Activated CD8-positive, alpha-beta memory T cell treated with anti-CD3 and anti-CD28 coated beads for 1 hour (primary cell): ENCODE measurements at places on chromosomes 4 and X.

GRCh38 chr4:186104114-186104889 is at the start of gene FAM149A:
Gene FAM149A, plus strand, starts transcription at chr4:186104704.
- DNase-seq = no peak

GRCh38 chr4:160880180-160880579 is 1283.6 kb downstream of the FSTL5 start:
- no peak for DNase-seq

- DNase-seq = peak; percentile 33
These were observed 210.0 kb upstream of the STK26 start for GRCh38 chrX:131812847-131813825.

DNA sequence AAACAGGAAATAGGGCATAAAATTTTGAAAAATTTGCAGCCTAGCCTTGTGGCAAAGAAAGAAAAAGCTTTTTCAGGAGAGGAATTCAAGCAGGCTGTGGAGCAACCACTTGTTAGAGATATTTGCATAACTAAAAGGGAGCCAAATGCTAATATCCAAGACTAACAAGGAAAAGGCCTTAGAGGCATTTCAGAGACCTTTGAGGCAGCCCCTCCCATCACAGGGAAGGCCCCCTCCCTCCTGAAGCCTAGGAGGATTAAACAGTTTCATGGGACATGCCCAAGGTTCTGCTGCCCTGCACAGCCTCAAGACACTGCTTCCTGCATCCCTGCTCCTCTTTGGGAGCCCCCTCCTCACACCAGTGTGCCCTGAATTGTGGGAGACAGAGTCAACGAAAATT is 275.4 kb upstream of the SFRP2 start:
- no peak for DNase-seq

- no peak for DNase-seq
These were observed 10.8 kb downstream of the CTAG1A start for GRCh38 chrX:154595559-154596249.

DNA sequence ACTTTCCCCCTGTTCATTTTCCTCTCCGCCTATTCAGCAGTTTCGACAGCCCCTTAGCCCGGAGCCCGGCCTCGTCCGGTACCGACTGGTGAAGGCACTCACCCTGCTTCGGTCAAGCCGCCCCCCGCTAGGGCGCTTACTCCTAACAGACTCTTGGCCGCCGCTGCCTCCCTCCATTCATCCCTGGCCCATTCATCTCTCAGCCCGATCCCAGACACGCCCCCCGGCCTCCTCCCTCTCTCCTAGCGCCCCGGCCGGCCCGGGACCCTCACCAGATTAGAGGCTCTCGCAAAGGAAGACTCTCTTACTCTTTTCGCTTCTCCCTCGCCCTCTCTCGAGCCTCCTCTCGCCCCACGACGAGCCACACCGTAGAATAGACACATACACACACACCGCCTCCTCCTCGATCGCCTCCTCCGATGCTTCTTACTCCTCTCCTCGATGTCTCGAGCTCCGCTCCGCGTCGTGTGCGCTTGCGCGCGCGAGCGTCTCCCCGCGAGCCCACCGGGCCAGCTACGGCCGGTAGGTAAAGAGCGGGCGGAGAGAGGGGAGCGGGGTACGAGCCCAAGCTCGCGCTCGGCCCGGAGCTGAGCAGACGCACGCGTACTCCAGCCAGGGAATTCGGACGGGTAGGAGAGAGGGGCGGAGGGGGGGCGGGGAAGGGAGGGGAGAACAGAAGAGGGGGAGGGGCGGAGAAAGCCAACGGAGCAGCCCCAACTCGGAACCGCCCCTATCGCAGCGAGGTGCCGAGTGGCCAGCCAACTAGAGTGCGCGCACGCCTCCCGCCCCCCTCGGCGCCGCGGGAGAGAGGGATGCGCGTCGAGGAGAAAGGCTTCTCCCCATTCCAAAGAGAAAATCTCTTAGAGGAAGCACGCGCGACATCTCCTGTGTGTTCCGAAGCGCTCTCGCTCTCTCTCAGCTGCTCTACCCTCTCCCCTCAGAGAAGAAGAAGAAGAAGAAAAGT is at the start of gene WNK3:
Gene WNK3, minus strand, starts transcription at position 633 of the 964 bp plus-strand sequence.
- no peak for DNase-seq

DNA sequence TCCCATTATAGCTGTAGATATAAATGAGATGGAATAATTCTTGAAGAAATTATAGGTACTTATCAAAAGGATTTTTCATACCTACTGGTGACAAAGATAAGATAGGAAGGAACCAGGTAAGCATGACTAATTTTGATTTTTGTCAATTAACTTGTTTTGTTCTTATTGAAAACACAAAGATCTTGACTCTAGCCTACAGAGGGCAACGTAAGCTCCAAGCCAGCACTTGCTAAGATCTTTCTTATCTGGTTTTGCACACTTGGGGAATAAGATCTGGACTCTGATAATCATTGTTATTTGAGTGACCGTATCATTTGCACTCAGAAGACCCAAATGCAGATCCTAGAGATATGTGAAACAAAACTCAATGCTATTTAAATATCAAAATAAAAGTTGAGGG is 223.4 kb downstream of the VEGFC start:
- DNase-seq = no peak

DNA sequence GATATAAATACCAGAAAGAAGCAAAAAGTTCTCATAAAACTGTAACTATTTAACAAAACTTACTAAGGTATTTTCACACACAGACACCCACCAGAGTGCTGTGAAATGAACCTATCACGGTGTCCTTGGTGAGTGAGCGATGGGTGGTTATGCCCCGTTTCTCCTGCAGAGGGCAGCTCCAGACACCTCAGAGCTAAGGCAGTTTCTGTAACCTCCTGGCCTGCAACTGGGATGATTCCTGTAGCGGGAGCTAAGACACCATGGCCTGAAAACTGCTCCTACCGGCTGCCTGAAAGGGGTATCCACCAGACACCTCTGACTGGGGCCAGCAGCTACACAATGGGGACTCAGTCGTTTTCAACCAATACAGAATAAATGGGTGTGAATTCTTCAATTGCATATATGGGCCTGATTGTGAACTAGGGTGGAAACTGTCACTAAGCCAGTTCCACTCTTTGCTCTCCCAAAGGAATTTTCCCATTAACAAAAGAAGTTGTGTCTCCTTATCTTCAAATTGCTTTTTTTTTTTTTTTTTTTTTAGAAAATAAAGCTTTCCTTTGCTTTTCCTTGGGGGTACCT is 2375.8 kb upstream of the TENM3 start:
- DNase-seq = no peak

DNA sequence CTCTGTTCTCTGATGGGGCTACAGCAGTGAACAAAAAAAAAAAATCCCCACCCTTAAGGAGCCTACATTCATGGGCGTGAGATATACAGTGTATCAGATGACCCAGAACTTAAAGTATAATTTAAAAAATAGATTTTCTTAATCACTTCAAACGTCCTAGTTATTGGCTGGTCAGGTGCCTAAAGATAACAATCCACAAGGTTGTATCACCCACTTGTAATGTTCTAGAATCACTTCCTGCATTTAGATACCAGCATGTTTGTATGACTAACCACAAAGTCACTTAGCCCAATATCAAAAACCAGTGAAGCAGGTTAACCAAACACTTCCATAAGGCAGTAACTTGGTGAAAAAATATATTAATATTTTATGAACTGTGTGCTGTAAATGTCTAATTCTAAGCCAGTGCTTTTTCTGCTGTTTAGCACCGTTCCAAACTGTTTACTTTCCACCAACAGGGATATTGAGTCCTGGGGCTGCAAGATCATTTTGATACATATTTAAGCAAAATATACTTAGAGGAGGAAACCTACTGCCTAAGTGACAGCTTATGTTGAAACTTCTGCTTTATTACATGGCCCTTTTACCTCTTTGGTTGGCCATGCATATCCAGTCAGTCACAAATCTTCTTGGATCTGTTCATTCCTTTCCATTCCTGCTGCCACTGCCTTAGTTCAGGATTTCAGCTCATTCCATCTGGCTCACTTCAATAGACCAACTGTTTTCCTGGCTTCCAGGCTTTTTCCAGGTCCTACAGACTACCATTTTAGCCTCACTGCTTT is 43.3 kb downstream of the CD40LG start:
- no peak for DNase-seq

GRCh38 chr4:94588896-94589693 is 137.4 kb downstream of the PDLIM5 start:
- DNase-seq = no peak

DNA sequence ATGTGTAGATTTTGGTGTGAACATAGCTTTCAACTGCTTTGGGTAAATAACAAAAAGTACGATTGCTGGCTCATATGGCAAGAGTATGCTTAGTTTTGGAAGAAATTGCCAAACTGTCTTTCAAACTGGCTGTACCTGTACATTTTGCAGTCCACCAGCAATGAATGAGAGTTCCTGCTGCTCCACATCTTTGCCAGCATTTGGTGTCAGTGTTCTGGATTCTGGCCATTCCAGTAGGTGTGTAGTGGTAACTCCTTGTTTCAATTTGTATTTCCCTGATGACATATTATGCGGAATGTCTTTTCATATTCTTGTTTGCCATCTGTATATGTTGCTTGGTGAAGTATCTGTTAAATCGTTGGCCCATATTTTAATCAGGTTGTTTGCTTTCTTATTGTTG is 20.6 kb upstream of the ALB start:
- no peak for DNase-seq

GRCh38 chr4:95049551-95050233 is 291.9 kb downstream of the BMPR1B start:
- DNase-seq = no peak

- no peak for DNase-seq
These were observed 25.1 kb downstream of the SMIM31 start for GRCh38 chr4:164779080-164779479.

- DNase-seq = no peak
These were observed 464.6 kb downstream of the IL15 start for GRCh38 chr4:142100941-142101340.

- no peak for DNase-seq
These were observed 160.9 kb downstream of the AFAP1 start for GRCh38 chr4:7778510-7779431.

DNA sequence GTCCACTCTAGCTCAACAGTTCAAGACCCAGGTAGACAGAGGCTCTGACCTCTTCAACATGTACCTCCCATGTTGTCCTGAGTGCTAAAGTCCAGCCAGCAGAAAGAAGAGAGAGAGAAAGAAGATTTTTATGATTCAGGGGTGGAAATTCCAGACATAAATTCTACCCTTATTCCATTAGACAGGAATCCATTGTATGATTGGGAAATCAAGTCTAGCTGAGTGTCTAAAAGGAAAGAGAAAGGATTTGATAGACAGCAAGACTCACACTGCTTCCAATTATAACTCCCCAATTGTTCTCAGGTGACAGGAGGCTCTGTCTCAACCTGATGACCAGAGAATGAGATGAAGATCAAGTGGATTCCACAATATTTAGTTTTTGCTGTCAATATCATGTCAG is 27.9 kb upstream of the PGM2 start:
- DNase-seq = no peak

DNA sequence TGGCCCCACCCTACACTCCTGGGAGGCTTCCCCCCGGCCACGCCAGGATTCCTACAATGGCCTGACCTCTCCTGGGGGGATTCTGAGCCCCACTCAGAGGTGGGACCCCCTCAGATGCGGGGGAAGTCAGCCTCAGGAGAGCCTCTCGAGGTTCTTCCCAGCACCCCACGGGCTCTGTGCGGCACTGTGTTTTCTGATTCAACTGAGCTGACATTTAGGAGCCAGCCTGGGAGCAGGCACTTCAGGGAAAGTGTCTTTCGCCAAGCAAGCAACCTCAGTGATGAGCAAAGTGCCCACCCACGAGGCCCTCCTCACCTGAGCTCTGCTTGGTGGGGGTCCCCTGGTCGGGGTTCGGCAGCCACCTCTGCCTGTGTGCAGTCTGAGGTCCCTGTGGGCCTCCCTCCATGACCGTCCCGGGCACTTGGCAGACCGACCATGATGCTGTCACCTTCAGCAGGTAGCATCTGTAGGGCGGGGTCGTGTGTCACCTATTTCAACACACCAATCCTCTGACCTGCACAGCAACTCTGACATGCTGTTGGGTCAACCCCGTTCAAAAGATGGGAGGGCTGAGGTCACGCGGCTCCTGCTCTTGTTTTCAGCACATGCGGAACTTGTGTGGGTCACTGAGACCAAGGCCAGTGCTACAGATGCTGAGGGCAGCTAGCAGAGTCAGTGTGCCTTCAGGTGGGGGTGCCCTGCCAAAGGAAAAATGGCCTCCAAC is 46.2 kb downstream of the ADRA2C start:
- DNase-seq = no peak

- no peak for DNase-seq
These were observed 639.7 kb downstream of the TRIML1 start for GRCh38 chr4:188778905-188779304.

GRCh38 chrX:94908648-94909047 is 1234.6 kb downstream of the FAM133A start:
- no peak for DNase-seq

- DNase-seq = no peak
These were observed 16.1 kb downstream of the NSG1 start for GRCh38 chr4:4402966-4403365.

- no peak for DNase-seq
These were observed 147.5 kb downstream of the TSPAN5 start for GRCh38 chr4:98510757-98511517.

DNA sequence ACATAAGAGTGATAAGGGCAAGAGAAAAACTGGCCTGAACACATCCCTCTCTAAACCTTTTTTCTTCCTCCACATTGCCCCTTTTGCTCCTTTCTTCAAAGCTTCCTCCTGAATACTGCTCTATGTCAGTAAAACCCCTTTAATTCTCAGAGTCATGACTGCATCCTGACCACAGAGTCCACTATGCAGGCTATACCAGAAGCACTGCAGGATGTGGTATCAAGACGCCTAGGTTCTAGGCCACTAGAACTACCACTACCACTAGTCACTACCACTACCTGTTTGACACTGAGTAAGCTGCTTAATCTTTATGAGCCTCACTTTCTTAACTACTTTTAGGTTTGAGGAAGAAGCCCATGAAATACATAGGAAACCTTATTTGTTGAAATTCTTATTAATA is 38.7 kb downstream of the ARHGEF9 start:
- no peak for DNase-seq

DNA sequence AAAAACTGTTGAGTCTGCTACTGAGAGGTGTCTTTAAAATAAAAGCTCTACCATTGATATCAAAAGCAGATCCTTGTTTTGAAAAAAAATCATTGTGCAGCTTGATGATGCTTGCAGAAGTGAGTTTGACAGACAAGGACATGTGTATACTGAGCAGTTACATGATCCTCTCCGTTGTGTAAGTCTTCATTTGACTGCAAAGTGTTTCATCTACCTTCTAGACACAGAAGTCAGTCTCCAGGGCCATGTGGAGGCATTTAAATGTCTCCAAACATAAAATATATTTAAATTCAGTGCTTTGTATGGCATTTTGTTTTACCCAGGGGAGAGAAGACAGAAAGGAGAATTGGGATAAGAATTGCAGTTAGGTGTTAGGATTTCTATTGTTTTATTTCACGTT is 107.8 kb upstream of the MYOZ2 start:
- DNase-seq = no peak
